ENCODE measurements at places on chromosomes 3 and 15. TPM values are rescaled to one million over a fixed set of nuclear protein-coding genes. Genes with fewer than 3 reads are reported as not detected.

Gene GOLGA8S
- 2.4 TPM for total RNA-seq

Gene DAZL
- total RNA-seq: not detected

Gene RAD54L2
- 45.5 TPM for total RNA-seq

Gene PLSCR5
- total RNA-seq: not detected

Gene HYKK
- total RNA-seq: 0.56 TPM

Gene TXNRD3
- total RNA-seq: 2.1 TPM

Gene FGD5
- total RNA-seq: not detected

Gene KLHL40
- total RNA-seq: not detected

Gene MESP1
- 4.0 TPM for total RNA-seq

Gene ZNF385D
- not detected for total RNA-seq

All from natural killer cell treated with Interleukin-12 subunit alpha and Interleukin-12 subunit beta and Interleukin-15 and Interleukin-18, amount 100 ng/mL, for 72 hours (primary cell).